Stimulated activated CD4-positive, alpha-beta T cell treated with anti-CD3 and anti-CD28 coated beads, Interleukin-4, amount 100 ng/mL, for 4 hours (primary cell): ENCODE measurements at places on chromosomes 3 and 15.

DNA sequence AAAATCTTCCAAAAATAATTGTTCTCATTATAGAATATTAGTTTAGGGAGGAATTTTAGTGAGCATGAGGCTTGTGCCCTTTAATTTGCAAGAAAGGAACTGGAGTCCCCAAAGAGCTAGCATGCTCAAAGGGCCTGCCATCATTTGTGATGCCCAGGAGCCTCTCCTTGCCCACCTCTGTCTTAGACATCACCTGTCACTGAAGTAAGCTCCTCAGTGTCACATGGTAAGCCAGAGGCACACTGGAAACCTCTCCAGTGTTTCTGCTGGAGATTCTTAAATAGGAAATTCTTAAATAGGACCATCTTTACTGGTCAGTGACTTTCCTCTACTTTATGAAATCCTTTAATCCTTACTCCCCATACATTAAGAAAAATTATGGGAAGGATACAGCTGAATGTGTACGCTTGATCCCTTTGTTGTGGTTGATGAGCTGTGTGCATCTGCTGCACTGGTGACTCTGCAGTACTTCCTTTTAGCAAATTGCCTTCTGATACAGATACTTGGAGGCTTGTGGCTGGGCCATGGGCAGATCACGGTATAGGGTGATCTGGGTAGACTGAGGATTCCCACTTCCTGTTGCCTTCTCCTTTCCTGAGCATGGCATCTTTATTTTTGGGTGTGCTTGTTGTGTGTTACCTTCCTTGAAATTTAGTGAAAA, 197.4 kb downstream of the KLHL25 start:
- DNase-seq, result no peak

DNA sequence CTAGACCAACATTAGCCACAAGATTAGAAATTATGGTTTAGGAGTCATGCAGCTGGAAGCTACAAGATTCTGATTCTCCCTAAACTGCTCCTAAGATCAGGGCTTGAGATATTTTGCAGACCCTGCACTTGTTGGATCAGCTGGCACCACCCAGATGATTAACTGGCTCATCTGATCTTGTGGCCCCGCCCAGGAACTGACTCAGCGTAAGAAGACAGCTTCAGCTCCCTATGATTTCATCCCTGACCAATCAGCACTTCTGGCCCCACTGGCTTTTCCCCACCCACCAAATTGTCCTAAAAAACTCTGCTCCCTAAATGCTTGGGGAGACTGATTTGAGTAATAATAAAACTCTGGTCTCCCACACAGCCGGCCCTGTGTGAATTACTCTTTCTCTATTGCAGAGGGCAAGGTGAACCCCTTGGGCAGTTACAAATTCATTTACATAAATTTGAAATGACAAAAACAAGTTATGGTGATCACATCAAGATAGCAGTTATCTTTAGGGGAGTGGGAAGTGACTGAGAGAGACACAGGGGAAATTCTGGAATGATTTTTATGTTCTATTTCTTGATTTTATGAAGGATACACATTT, 76.5 kb downstream of the CD200R1L start:
- DNase-seq, result no peak

DNA sequence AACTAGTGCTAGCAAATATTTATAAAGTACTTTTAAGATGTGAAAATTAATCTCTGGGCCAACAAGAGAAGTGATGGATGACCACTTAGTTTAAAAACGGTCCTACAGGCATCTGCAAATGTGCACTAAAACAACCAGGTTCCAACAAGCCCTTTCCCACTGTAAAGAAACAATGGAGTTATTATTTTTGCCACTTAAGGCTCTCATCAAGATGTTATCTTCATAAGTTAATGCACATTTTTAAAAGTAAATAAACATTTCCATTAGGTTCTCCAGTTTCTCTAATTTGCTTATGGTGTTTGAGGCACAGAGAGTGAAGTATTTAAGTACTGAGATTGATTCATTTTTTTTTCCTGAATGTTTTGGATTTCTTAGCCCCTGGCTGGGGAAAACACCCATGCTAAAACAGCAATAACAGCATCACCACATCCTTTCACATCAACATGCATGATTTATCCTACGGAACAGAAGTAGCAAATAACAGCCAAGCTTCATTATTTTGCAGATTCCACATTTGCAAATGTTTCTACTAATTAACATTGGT, 20.8 kb downstream of the ABI3BP start:
- no peak for DNase-seq

- no peak for DNase-seq
Measured at GRCh38 chr3:128432301-128432970, 34.3 kb downstream of the DNAJB8 start.

DNA sequence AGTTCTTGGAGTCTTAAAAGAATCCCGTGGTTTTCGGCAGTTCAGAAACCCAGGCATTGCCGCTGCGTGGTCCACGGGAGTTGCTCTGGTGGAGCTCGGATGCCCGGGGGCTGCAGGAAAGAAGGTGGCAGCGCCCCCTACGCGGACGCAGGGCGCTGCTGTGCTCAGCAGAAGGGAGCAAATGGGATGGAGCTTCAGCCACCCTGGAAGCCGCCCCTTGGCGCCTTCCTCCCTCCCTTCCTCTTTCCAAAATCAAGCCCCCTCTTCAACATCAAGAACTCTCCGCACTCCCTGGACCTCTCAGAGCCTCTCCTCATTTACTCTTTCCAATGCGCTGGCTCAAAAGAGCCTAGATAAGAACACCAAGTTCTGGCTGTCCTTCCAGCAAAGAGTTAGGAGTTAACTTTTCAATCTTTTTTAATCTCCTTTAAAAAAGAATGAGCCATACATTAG, 880 bp upstream of the CHRNA7 start:
- DNase-seq, result no peak

DNA sequence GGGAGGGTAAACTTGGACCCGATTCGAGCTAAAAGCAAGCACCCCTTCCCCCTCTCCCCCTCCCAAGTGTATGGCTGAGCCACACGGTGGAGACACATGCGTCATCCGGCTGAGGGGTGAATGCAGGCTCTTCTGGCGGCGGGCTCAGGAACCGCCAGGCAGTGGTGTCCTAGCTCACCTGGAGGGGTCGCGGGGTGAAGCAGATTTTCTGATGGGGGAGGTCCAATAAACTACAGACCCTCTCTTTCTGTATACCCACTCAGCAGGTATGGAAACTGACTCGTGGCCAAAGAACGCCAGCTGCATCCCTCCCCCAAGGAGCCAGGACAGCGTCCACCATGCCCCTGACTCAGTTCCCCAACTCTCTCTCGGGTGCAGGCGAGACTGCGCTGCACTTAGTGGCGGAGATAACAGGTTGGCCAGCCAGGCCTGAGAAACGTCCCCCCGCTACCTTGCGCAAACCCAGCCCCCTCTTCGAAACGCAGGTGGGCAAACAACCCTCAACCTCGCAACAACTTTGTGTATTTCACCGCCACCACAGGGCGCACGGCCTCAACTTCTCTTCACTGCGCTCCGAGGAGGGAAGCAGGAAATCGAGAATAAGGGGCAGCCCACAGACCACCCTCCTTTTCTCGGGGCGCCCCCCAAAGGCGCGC, 1.3 kb downstream of the MAGI1 start:
- DNase-seq, result no peak

- DNase-seq, result no peak
Measured at GRCh38 chr15:81813215-81813614, 232.6 kb downstream of the MEX3B start.

- DNase-seq, result no peak
Measured at GRCh38 chr3:6733699-6734394, 127.1 kb upstream of the GRM7 start.

DNA sequence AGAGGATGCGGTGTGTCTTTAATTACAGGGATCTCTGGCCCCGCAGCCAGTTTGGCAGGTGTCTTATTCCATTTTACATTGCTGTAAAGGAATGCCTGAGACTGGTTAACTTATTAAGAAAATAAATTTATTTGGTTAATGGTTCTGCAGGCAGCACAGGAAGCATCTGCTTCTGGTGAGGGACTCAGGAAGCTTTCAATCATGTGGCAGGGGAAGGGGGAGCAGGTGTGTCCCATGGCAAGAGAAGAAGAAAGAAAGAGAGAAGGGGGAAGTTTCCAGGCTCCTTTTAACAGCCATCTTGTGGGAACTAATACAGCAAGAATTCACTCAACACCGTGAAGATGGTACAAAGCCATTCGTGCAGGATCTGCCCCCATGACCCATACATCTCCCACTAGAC, 128.0 kb upstream of the CRBN start:
- no peak for DNase-seq
